ENCODE measurements at places on chromosomes 6 and 20.

- no peak for DNase-seq
Observed at GRCh38 chr20:17298171-17298570, 71.3 kb downstream of the PCSK2 start.

DNA sequence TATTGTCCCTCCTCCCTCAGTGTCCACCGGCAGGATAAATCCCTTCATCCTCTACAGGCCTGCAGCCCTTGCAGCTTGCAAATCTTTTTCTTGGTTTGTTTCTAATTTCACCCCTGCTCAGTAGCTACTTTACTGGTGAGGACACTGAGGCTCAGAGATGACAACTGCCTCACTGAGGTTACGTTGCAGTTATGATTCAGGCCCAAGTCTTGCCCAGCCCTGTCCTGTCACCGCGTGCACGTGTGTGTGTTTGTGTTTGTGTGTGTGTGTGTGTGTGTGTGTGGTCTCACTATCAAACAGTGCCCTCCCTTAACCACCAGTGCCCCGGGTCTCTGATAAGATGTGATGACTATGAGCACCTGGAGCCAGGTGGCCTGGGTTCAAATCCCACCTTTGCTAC lies 21.1 kb downstream of the FAM110A start:
- no peak for DNase-seq

- DNase-seq, result no peak
Observed at GRCh38 chr6:156438350-156438923, 338.7 kb upstream of the ARID1B start.

DNA sequence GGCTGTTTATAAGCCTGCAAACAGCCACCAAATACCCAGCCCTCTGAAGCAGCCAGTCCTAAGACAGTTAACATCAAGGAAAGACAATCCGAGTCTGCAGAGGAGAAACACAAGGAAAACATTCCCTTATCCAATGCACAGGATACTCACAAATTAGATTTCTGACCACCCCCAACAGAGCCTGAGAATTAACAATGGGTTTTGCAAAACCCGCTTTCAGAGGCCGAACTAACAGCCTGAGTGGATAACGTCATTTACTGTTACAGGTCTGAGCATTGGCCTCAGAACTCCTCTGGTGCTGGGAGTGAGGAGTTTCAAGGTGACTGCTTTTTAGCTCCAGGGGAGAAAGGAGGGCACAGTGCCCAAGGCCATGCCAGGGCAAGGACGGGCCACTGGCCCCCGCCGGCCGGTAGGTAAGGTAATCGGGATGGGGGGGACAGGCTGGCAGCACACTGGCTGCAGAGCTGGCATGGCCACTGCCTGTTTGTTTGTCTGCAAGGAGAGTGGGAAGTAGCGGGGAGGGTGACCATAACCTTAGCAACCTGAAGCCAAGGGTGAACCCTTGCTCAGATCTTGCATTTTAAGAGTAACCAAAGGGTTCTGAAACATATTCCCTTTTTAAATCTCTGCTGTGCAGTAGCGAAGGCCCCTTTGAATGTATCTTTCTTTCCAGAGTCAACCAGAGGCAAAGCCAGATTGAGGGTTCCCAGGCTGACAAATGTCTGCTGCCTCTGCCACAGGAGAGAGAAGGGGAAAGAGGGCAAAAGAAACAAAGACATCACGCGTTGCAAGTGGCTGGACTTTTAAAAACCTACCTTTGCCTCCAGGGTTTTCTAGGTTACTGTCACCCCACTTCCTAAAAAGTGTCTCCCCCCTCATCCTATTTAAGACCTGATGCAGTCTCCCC lies 3.9 kb downstream of the ZMYND8 start:
- DNase-seq, result no peak

GRCh38 chr6:20605581-20605980 lies 71.3 kb downstream of the CDKAL1 start:
- DNase-seq, result no peak

DNA sequence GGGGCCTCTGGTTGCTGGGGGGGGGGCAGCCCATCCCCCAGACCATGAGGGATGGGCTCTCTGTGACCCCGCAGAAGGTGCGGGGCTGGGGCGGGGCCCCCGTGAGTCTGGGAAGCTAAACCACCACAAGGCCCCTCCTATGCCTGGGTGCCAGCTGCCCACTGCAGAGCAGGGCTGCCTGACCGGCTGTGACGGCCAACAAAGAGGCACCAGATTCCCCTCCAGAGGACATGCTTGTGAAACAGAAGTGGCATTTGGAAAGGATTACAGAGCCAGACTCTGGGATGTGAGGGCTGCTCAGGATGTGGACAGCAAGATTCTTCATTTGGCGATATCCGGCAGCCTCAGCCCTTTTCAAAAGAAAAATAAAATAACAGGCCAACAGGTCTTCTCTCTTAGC lies 16.5 kb upstream of the NTSR1 start:
- DNase-seq, result no peak

DNA sequence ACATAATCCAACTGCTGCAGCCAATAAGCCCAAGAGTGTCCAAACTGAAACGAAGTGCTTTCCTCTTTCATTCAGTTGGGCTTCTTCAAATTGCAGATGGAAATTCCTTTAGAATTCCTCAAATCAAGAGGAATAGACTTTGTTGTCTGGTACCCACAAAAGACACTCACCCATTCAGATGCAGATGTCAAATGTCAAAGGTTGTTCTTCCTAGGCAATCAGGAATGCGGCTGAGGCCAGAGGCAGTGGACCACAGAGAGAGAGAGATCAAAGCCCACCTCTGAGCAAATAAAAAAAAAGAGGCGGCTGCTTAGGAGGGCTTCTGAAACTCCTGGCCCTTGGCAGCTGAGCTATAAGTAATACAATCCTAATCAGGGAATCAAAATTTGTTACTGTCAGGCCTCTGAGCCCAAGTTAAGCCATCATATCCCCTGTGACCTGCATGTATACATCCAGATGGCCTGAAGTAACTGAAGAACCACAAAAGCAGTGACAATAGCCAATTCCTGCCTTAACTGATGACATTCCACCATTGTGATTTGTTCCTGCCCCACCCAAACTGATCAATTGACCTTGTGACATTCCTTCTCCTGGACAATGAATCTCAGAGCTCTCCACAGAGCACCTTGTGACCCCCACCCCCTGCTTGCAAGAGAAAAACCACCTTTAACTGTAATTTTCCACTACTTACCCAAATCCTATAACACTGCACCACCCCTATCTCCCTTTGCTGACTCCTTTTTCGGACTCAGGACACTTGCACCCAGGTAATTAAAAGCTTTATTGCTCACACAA lies 303.0 kb upstream of the GJE1 start:
- DNase-seq, result no peak

- DNase-seq, result no peak
Observed at GRCh38 chr20:42406826-42407225, 782.9 kb downstream of the PTPRT start.

DNA sequence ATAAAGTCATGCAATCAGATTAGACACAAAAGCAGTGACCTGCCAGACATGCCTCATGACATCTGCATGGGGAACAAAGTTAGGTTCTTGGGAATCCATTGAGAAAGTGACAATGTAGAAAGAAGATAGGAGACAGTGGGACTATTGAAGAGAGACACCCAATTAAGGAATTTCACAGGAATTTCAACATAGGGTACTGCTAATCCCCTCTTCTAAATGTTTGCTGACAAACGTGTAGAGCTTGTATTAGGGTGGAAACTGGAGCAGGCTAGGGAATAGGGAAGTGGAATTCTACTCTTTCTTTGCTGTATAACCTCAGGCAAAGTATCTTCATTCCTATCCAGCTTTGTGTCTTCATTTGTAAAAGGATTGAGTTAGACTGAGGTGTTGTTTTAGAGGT lies 409.4 kb upstream of the SASH1 start:
- no peak for DNase-seq

GRCh38 chr6:156652231-156652750 lies 124.9 kb upstream of the ARID1B start:
- DNase-seq, result no peak

DNA sequence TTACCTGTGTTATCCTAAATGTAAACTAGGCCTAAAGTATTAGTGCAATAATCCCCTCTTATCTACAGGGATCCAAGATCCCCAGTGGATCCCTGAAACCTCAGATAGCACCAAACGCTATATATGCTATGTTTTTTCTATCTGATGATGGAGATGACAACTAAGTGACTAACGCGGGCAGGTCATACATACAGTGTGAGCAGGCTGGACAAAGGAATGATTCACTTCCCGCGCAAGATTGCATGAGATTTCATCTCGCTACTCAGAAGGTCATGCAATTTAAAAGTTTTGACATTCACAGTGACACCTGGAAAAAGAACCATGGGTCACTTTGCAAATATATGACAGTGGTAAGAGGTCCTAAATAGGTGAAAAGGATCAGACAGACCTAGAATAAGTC lies 875.9 kb downstream of the HACE1 start:
- DNase-seq, result no peak
